ENCODE measurements at places on chromosomes 5 and 9.
A peak's percentile ranks its signal among the peaks of the same experiment; 100 is the strongest.

GRCh38 chr5:92041206-92041605, 658.1 kb upstream of the ARRDC3 start:
- no peak for DNase-seq

GRCh38 chr9:22574740-22575139, 128.1 kb downstream of the DMRTA1 start:
- DNase-seq, result no peak

DNA sequence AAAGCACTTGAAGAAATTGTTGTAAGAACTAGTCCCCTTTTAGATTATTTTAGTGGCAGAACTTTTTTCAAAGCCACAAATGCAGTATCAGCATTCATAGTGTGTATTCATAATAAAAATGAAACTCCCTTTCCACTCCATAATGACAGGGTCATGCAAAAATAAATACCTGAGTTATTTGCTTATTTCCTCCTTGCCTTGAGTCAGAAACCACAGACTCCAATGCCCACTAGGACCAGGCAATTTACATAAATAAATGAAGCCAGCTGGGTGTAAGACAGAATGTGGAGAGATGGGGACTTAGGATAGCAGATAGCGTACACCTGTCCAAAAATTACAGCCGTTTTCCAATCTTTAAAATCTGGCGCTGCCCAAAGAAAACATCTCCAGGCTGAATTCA, 417.8 kb downstream of the TMEM161B start:
- DNase-seq, result no peak

DNA sequence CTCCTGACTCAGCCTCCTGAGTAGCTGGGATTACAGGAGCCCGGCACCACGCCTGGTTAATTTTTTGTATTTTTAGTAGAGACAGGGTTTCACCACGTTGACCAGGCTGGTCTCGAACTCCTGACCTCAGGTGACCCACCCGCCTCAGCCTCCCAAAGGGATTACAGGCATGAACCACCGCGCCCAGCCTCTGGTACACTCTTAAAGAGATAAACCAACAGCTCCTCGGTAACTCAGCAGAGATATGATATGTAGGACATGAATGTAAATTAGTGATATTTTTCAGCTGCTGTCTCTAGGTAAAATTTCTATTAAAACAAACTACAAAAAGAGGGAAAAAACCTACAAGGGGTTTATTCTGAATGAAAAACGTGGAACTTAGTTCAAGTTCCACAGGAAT, 42.8 kb upstream of the HK3 start:
- DNase-seq, result no peak

DNA sequence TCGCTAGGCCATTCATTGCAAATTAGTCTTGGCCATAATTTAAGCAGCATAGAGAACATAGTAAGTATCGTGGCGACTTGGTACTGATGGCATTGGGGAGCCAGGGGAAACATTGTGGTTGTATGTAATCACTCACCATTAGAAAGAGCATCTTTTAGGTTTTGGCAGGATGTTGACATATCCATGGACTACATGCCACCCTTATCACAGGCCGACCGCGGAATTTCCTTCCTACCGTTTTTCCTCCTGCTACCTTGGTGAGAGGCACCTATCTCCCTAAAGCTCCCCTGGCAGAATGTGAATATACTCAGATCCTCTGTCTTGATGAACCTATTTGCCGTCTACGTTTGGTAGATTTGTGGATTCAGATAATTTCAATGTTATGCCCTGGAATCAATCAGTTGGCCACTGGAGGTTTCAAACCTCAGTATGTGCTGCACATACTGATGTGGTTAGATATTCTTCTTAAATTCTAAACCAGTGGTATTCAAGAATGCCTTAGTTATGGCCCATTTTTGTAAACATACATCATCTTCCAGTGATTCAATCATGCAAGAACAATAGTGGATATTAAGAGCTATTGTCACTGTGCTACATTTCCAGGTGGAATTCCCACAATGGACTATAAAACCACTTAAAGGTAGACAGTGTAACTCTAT, 271.0 kb upstream of the HAPLN1 start:
- no peak for DNase-seq

DNA sequence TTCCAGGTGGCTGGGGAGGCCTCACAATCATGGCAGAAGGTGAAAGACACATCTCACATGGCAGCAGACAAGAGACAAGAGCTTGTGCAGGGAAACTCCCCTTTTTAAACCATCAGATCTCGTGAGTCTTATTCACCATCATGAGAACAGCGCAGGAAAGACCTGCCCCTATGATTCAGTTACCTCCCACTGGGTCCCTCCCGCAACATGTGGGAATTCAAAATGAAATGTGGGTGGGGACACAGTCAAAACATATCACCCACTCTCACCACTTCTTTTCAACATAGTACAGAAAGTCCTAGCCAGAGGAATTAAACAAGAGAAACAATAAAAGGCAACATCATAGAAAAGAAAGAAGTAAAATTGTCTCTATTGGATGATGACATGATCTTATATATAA, 223.4 kb upstream of the SLC24A2 start:
- no peak for DNase-seq

DNA sequence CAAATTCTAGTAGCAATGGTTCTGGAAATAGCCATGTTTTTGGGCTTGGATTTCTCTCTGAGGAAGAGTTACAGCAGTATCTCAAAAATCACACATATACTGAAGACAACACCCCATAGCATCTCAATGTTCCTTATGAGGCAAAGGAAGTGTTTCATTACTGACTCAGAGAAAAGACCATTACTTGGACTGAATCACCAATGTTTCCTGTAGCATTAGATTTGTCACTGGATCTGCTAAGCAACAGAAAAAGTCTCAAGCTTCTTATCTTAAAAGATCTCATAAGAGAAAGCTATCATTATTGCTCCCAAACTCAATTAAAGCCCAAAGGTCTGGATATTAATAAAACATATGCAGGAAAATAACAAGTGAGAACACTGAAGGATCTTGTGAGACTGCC, 272.4 kb downstream of the ADAMTS6 start:
- peak; percentile 76 for DNase-seq

GRCh38 chr5:88489364-88489763, 220.7 kb upstream of the TMEM161B start:
- DNase-seq, result no peak

- no peak for DNase-seq
These were observed 8.3 kb downstream of the CDK5RAP2 start for GRCh38 chr9:120571443-120572257.

GRCh38 chr5:96321345-96321744, 111.7 kb downstream of the PCSK1 start:
- no peak for DNase-seq

- no peak for DNase-seq
These were observed 60.9 kb downstream of the RXRA start for GRCh38 chr9:134386951-134387831.

GRCh38 chr5:135641734-135642487, 63.1 kb upstream of the CXCL14 start:
- no peak for DNase-seq

DNA sequence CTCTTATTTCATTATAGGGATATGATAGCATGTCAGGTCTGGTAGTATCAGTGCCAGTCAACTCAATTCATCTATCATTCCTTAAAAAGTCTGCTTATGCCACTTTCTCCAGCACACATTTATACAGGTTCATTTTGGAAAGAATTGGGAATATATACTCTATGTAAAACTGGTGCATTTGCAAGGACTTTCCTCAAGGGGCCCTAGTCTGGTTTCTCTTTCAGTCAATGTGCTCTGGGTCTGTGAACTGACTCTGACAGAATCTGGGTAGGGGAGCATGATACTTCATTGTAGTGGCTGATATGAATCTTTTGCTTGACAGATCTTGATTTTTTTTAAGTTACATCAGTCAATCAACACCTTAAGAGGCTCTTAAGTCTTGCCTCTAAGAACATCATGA, 313.9 kb downstream of the HTR1A start:
- no peak for DNase-seq

DNA sequence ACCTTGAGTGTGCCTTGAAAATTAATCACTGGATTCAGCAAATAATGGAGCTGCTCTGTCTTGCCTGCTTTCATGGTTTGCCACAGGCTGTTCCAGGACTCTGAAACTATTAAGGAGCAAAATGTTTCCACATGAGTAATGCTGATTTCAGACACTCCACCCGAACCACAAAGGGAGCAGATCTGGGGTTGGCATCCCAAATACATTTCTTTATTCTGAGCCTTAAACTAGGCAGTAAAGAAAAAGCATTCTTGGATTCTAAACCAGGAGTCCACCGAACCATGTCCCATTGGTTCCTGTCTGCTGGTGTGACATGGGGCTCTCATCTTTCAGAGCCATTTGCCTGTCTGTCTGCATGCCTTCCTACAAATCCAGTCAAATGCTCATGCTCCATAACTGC, 10.1 kb upstream of the C1QTNF3 start:
- peak; percentile 77 for DNase-seq

GRCh38 chr9:88991066-88992034, at the start of gene S1PR3:
S1PR3 (plus strand) TSS chr9:88991468; CDS start chr9:89001201, 9,733 bp downstream.
- DNase-seq, result no peak

- no peak for DNase-seq
These were observed 100.7 kb downstream of the ARHGEF28 start for GRCh38 chr5:73726606-73727231.

- no peak for DNase-seq
These were observed 3.0 kb upstream of the PROB1 start for GRCh38 chr5:139397921-139398320.

GRCh38 chr5:142883025-142883424, 112.8 kb downstream of the ARHGAP26 start:
- DNase-seq, result no peak

GRCh38 chr9:73911804-73912203, 585.3 kb upstream of the RORB start:
- DNase-seq, result no peak

- no peak for DNase-seq
These were observed 22.3 kb downstream of the MINAR2 start for GRCh38 chr5:129770024-129770820.

GRCh38 chr5:106392766-106393165, 1278.0 kb downstream of the EFNA5 start:
- peak; percentile 13 for DNase-seq

DNA sequence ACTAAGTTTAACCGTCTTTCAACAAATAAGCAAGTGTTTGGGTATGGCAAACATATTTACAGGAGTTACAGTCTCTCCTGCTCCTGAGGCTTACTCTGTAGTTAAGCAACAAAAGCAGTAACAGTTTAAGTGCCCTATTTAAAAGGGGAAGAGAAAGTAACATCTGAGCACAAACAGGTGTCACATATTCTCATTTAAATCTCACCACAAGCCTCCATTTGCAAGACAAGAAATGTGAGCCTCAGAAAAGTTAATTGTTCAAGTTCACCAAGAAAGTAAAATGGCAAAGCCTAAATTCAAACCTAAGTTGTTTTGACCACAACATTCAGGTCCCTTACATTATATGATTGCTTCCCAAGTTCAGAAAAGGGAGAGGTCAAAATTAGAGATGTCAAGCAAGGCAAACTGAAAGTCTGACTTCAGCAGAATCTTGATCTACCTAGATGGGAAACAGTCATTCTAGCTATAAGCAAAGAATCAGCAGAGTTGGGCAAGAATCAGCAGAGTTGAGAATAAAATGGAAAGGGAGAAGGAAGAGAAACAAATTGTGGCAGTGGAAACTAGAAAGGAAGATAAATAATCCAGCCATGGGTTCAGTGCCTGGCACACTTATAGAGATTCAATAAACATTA, 93.4 kb downstream of the STRBP start:
- DNase-seq, result no peak

GRCh38 chr5:119290161-119290569, 65.7 kb upstream of the TNFAIP8 start:
- no peak for DNase-seq

DNA sequence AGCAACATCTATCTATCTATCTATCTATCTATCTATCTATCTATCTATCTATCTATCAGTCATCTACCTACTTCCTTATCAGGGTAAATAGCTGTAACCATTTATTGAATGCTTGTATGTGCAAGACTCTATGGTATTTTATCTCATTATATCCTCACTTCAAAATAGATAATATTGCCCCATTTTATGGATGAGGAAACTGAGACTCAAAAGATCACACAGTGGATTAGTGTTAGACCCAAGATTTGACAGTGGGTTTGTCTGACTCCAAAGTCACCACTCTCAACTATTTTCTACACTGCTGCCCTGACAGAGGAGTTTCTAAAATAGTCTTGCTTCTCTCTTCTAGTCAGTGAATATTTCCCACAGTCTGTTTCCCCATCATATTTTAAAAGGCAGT, 94.3 kb upstream of the NR3C1 start:
- no peak for DNase-seq

- no peak for DNase-seq
These were observed 159.6 kb upstream of the STK32A start for GRCh38 chr5:147075187-147075586.

DNA sequence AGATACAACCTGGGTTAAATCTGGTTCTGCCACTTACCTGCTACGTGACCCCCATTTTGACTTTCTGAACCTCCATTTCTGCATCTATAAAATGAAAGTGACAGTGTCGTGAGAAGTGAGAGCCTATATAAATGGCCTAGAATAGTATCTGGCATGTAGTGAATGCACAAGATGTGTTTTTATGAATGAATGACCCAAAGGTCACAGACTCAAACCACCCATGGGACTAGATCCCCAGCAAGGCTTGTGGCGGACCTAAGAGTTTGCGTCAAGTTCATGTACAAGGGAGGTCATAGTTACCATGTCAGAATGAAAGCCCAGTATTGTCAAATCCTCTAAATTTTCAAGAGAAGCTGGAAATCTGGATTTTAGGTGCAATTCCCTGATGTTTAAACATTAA, 11.2 kb upstream of the SETD9 start:
- DNase-seq, result no peak

GRCh38 chr5:131285703-131286399, 22.0 kb downstream of the CDC42SE2 start:
- DNase-seq, result no peak

DNA sequence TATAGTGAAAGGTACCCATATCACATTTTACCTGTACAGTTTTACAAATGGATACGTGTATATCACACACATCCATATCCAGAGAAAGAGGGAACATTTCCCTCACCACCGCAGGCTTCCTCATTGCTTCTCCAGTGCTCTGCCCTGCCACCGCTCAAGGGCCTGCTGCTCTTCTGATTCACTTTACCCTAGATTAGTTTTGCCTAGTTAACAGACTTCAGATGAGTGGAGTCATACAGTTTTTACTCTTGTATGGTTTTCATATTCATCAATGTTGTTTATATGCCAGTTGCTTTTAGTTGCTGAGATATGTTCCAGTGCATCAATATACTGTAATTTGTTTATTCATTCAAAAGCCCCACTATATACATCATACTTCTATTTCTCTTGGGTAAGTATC, 53.9 kb upstream of the POMT1 start:
- no peak for DNase-seq

GRCh38 chr5:57532513-57533497, 50.2 kb upstream of the ACTBL2 start:
- peak; percentile 9 for DNase-seq

- no peak for DNase-seq
These were observed 78.9 kb downstream of the ABCA1 start for GRCh38 chr9:104849023-104849422.

GRCh38 chr9:19116107-19116790, 11.0 kb downstream of the PLIN2 start:
- DNase-seq, result no peak

DNA sequence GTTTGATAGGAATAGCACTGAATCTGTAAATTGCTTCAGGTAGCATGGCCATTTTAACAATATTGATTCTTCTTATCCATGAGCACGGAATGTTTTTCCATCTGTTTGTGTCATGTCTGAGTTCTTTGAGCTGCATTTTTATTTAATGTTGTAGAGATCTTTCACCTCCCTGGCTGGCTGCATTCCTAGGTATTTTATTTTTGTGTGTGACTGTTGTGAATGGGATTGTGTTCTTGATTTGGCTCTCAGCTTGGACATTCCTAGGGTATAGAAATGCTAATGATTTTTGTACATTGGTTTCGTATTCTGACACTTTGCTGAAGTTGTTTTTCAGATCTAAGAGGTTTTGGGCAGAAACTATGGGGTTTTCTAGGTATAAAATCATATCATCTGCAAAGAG, 152.9 kb upstream of the CHD1 start:
- DNase-seq, result no peak
